ENCODE measurements at places on chromosomes 5 and 9.

DNA sequence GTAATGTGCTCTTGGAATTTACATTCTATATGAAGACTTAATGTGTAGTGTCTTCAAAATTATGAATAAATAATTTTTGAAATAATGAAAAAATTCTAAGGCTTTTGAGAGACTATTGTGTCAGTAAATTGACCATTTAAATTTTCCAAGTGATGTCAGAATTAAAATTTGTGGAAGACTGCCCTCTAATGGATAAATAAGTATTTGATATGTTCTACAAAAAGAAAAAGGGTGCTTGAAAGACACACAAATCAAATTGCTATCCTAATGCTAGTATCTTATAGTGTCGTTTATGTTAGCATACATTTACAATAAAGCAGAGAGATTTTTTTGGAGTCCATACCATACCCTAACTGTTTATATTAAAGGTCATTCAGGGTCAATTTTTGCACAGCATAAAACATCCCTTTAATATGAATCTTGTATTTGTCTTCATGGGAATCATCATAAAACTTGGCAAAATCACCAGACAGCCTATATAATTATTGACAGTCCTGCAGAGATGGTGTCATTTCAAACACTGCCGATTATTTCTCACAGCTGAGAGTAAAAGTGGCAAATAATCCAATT is 120.8 kb upstream of the SLC27A6 start:
- DNase-seq: no peak

GRCh38 chr9:70076678-70077077 is 33.0 kb downstream of the MAMDC2 start:
- no peak for DNase-seq

DNA sequence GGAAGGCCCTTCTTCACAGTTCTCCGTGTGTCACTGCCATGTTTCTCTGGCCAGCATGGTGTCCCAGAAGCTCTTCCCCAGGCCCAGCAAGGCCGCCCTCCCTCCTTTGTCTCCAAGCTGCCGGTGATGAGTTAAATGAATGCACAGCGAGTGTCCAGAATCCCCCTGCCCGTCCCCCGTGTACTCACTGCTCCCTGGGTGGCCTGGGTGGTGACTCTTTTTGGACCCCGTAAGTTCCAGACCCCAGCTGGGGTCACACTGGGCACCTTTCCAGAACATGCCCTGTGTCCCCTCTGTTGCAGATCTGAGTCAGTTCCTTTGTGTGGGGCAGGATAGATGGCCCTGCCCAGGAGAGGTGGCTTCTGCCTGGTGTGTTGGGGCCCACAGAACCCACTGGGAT is 95.0 kb downstream of the MRPL36 start:
- no peak for DNase-seq

- DNase-seq: no peak
Observed at GRCh38 chr5:124878583-124879342, 132.3 kb upstream of the ZNF608 start.

DNA sequence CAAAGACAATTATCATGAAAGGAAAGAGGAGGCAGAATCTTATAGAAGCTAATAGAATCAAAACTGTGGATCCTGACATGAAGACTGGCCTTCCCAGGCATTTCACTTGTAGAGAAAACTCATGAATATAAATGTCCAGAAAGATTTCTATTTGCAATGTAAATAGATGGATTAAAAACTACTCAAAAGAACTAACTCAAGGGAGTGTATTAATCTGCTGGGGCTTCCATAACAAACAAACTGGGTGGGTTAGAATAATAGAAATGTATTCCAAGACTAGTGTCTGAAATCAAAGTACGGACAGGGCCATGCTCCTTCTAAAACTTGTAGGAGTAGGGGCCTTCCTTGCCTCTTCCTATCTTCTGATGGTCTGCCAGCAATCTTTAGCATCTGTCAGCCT is 267.4 kb downstream of the ADAMTSL1 start:
- DNase-seq: no peak

DNA sequence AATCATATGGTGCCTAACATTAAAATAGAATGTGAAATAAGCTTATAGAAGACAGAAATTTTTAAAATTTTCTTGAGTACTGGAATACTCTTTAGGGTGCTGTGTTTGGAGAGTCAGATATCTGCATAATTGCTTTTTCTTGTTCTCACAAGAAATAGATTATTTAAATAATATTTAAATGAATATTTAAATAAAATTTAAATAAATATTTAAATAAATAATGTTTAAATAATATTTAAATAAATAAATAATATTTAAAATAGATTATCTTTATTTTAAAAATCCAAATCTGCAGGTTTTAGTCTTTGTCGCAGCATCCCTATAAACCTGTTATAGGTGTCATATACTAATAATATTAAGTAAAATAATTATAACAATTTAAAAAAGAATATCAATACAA is 1589.4 kb downstream of the MAT2B start:
- no peak for DNase-seq

DNA sequence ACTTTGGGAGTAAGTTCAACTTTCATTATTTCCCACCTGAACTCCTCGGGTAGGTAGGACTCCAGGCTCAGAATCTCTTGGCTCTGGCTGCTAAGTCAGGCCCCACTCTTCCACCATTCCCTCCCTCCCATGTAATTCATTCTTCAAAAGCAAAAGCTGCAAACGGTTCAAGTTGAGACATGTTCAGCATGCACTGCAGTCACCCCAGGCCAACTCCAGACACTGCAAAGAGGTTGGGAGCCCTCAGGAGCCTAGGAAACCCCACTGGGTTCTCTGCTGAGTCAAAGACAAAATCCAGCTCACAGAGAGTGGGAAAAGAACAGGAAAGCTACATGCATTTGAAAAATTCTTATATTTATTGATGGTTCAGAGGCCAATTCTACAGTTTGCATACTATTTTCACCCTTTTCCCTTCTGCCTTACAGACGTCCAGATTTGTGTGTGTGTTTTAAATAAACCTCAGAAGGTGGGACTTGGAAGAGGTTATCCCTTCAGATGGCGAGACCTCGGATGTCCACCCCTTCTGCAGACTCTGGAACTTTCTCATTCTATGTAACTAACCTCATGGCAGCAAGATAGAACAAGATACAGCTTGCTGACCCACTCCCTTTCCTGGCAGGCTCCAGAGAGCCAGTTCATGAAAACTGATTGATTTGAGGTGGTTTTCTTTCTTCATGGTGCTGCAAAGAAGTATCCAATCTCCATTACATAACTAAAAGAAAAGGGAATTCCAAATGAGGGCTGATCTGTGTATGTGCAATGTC is 65.7 kb upstream of the EQTN start:
- DNase-seq: no peak

DNA sequence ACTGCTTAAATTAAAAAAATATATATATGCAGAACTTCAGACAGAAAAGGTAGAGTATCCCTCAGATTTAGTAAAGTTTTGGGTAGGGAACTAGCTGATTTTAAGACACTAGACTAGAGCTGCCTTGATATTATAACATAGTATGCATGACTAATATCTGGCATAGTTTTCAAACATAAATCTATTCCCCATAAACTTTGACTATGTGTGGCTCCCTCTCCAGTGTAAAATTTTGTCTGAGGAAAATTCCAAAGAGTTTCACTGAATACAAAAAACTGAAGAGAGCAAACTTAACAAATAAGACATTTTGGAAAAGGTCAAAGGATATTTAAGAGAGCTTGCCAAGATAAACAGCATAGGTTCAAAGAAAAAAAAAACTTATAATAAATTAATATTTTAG is 66.2 kb upstream of the ZNF462 start:
- DNase-seq: no peak

DNA sequence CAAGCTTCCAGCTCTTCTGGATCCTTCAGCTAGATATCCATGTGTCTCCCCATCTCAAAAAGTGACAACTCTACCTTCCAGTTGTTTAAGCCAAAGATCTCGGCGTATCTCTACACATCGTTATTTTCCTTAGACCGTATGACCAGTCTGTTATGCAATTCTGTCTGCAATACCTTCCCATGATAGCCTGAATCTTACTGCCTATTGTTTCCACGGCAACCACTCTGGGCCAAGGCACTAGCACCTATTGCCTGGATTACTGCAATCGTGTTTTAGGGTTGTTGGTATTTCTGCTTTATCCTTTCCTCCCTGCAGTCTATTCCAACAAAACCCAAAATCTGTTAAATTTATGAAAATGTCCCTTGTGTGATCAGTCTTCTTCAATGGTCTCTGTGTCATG is 448.4 kb downstream of the MTRR start:
- no peak for DNase-seq

All from NCI-H226 (cell line).